Ovary (tissue), 10 donors: ENCODE measurements at places on chromosomes 7 and 10. TPM values are rescaled to one million over a fixed set of nuclear protein-coding genes. Genes with fewer than 3 reads are reported as not detected.
A peak's percentile ranks its signal among the peaks of the same experiment; 100 is the strongest.

- DNase-seq, result no peak
Measured at GRCh38 chr7:8719102-8719501, 285.7 kb downstream of the NXPH1 start.

- no peak for DNase-seq
Measured at GRCh38 chr7:103796327-103796962, 193.0 kb downstream of the RELN start.

CALHM1 gene
- not detected for total RNA-seq

- no peak for DNase-seq
Measured at GRCh38 chr10:32970910-32971309, 12.9 kb upstream of the ITGB1 start.

GRCh38 chr7:141463986-141464385 is 87.2 kb upstream of the AGK start:
- DNase-seq, result no peak

GRCh38 chr10:68333440-68334431 is 1.0 kb upstream of the PBLD start:
- DNase-seq, result no peak

DNA sequence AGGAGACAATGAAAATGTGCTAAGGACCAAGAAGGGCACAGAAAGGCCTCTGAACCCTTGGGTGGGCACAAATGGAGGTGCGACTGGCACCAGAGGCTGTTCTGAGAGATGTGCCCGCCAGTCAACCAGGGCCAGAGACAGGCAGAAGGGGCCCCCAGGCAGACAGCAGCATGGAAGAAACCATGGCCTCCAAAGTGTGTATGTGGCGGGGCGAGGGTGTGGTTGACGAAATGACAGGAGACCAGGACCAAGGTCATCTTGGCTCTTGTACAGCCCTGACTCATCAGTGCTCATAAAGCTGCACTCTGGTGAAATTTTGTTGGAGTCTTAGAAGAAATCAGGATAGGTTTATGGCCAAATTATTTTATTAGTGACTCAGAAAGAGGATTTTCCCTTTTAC is 4.0 kb upstream of the MRPS24 start:
- peak; percentile 65 for DNase-seq

HYAL4 gene
- not detected for total RNA-seq

DNA sequence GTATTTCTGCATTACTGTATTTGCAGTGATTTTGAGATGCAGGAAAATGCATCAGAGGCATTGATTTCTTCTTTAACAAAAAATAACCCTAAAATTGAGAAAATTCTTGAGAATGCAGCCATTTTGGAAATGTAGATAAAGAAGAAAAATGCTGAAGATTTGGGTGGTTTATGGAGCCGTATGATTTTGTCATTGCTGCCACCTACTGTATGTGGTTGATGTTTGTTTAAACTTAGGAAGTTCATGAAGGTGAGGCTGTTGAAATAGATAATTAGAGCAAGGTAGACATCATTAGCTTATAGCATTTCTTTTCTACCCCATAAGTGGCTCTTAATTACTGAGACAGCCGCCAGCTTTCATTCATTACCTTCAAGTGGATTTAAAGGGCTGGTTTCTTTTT is 92.1 kb upstream of the SAMD8 start:
- DNase-seq, result no peak

HGF gene
- total RNA-seq, result 2.3 TPM

DNA sequence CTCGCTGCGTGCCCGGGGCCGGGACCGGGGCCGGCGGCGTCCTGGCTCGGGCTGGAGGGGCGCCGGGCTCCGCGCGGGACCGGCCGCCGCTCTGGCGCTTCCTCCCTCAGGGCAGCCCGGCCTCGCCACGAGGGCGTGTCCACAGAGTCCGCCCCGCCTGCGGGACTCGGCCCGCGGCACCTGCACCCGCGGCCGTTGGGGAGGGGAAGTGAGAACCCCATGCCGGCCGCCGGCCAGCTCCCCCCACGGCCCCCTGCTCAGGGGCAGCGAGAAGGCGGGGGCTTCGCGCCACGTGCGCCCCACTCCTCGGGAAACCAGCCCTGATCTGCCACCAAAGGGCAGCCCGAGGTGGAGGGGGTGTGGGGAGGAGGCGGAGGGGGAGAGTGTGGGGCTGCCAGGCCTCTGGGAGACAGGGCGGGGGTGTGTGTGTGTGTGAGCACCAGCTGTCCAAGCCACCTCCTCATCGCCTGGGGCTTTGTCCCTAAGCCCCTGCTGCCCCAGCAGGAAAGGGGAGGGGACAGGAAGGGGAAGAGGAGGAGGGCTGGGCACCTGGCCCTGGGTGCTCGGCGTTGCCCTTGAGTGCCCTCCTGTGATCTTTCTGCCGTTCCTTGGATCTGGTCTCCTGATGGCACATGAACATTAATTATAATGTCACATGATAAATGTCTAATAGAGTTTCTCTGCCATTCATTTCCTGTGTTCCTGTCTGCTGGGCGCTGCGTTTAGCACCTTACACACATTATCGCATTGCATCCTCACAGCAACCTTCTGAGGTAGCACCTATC is at the start of gene PIK3AP1:
TSS of gene PIK3AP1 (minus strand) at position 93 of the 785 bp plus-strand sequence. CDS start 120 bp downstream, outside the sequence.
- DNase-seq, result peak; percentile 51

ATOH7 gene
- total RNA-seq, result not detected

GRCh38 chr10:10758306-10758705 is 259.4 kb upstream of the CELF2 start:
- DNase-seq, result no peak

AKR1C2 gene
- total RNA-seq, result 14.0 TPM

- peak; percentile 53 for DNase-seq
Measured at GRCh38 chr10:11424456-11425295, 186.8 kb downstream of the USP6NL start.

DNA sequence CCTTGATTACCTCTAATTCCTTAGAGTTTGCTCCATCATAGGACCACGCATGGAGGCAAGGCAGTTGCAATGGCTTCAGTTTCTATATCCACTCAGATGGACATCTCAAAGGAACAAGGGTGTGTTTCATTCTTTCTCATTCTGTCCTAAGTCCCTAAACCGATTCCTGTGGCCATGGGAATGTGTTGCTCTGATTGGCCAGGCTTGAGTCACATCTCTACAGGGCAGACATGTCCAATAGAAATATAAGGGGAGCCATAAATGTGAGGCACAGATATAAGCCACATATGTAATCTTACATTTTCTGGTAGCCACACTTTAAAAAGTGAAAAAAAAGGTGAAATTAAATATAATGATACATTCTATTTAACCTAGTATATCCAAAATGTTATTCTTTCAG is 16.9 kb upstream of the DLD start:
- DNase-seq, result no peak

GRCh38 chr7:150390205-150390604 is 11.1 kb downstream of the ZNF775 start:
- DNase-seq, result no peak

GRCh38 chr7:158428131-158428836 is 159.3 kb downstream of the PTPRN2 start:
- no peak for DNase-seq

DNA sequence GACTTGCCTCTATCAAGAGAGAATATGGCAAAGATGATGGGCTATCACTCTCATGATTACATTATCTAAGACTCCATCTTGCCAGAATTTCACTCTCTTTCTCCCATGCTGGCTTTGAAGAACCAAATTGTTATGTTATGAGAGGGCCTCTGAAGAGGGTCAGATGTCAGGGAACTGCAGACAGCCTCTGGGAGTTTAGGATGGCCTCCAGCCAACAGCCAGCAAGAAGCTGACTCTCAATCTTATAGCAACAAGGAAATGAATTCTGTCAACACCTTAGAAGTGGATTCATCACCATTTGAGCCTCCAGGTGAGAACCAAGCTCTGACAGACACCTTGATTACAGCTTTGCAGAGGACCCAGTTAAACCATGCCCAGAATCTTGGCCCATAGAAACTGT is 33.6 kb downstream of the ZNF22 start:
- DNase-seq, result no peak

- DNase-seq, result no peak
Measured at GRCh38 chr10:1448252-1448930, 288.9 kb downstream of the ADARB2 start.

SPAM1 gene
- total RNA-seq, result not detected

- DNase-seq, result no peak
Measured at GRCh38 chr7:35546691-35547429, 148.1 kb downstream of the HERPUD2 start.

MOGAT3 gene
- total RNA-seq, result not detected

- DNase-seq, result no peak
Measured at GRCh38 chr7:145105561-145105960, 269.7 kb upstream of the TPK1 start.

- no peak for DNase-seq
Measured at GRCh38 chr10:3426190-3426845, 253.7 kb upstream of the PITRM1 start.

TAS2R41 gene
- total RNA-seq, result not detected

- DNase-seq, result no peak
Measured at GRCh38 chr7:106583706-106584690, 77.0 kb downstream of the CCDC71L start.

PLXDC2 gene
- 43.4 TPM for total RNA-seq

DNA sequence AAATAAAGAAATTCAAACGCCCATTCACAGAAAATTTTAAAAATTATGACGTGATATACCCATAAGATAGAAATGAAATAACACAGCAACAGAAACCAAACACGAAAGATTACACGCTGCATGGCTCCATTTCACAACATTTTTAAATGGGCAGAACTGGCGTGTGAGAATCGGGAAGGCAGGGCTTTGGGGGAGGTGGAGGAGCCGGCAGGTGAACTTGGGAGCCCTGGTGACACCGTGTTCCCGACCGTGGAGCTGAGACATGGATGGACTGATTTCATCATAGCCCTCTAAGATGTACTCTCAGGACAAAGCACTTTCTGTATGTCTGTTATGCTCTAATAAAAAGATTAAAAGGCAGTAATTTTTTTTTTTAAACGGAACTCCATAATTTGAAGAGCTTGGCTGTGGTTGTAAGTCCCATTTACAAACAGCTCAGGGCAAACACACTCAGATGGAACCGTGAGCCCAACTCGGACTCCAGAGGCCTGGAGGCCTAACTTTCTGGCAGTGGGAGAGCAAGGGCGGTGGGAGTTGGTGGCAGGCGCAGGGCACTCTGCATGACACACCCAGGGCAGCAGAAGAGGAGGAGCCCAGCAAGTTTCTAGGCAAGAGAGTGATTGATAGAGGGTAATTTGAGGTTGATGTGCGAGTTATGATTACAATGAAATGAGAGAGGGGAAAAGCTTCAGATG is 203.4 kb downstream of the MAD1L1 start:
- DNase-seq, result no peak

CCDC146 gene
- total RNA-seq, result 37.3 TPM

FAM25A gene
- total RNA-seq, result not detected

SMNDC1 gene
- 28.2 TPM for total RNA-seq

DNA sequence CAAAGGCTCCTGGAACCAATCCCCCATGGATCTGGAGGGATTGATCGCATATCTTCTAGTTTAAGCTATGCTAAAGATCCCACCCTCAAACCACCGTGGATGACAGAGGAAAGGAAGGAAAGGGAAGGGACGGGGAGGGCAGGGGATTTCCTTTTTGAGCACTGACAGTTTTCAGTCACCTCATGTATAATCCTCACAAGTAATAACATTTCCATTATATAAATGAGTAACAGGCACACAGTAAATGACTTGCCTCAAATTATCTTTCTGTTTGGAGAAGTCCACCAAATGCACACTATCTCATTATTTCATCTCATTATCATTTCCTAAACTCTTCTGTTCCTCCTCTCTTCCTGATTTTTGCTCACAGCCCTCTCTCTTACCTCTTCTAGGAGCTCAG is 127.1 kb upstream of the AOAH start:
- DNase-seq, result no peak

TRIM50 gene
- 0.26 TPM for total RNA-seq

GRCh38 chr10:68284062-68285001 is 47.5 kb upstream of the HNRNPH3 start:
- no peak for DNase-seq

GRCh38 chr7:25250386-25250785 is 22.1 kb upstream of the NPVF start:
- no peak for DNase-seq

DNA sequence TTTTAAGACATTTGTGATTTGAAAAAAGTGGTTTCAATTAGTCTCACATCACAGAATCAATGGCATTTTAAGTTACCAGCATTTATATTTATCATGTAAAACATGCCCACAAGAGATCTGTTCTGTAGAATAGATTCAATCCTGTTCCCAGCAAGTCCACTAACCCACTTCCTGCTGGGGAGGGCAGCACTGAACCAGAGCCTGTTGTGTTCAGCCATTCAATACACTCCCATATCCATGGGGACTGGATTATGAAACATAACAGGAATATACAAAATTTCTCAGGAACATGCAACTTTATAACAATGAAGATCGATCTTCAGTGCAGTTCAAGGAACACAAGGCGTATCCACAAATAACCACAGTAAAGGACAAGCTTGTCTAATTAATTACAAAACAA is 24.4 kb upstream of the ANK3 start:
- DNase-seq, result no peak

STRIP2 gene
- total RNA-seq, result 0.68 TPM

GRCh38 chr7:16202303-16202702 is 219.0 kb downstream of the CRPPA start:
- DNase-seq, result no peak

DNA sequence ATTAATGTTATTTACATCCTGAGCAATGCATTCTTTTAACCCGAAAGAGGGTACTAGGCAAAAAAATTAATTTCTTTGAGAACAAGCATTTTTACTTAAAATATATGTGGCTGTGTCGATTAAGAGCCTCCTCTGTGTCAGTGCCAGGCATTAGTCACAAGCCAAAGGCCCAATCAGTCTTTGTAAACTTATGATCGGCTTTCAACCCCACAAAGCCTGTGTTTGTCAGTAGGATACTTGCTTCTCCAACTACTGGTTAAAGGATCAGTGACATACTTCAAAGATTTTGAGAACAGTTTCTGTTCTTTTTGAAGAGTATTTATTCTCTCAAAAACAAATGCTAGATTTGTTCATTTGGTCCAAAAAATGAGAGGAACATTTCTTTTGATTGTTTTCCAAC is 159.3 kb downstream of the NRCAM start:
- no peak for DNase-seq

UCMA gene
- not detected for total RNA-seq

GRCh38 chr7:7266257-7266881 is 84.0 kb downstream of the C1GALT1 start:
- DNase-seq, result no peak

MACC1 gene
- 1.2 TPM for total RNA-seq

- no peak for DNase-seq
Measured at GRCh38 chr7:954330-955238, at the start of gene ADAP1. ADAP1 (minus strand) TSS chr7:954680; CDS start chr7:954477, 203 bp downstream.

DNA sequence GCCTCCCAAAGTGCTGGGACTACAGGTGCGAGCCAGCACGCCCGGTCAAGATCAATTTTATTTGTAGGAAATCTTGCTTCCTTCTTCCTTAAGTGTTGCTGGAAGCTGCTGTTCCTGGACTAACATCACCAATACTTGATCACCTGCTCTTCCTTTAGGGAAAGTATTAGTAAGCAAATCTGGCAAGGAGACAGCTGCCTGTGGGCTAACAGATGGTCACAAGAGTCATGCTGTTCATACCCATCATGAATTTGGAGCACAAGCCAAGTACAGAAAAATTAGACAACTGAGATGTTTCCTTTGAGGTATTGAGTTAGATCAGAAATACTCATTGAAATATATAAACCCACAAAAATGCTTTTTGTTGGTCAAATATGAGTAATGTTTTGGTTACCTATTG is 27.9 kb downstream of the BAIAP2L1 start:
- DNase-seq, result no peak

POLR2J gene
- 33.7 TPM for total RNA-seq
